Non-pigmented ciliary epithelial cell (primary cell): ENCODE measurements at places on chromosomes 7 and 10.
A peak's percentile ranks its signal among the peaks of the same experiment; 100 is the strongest.

DNA sequence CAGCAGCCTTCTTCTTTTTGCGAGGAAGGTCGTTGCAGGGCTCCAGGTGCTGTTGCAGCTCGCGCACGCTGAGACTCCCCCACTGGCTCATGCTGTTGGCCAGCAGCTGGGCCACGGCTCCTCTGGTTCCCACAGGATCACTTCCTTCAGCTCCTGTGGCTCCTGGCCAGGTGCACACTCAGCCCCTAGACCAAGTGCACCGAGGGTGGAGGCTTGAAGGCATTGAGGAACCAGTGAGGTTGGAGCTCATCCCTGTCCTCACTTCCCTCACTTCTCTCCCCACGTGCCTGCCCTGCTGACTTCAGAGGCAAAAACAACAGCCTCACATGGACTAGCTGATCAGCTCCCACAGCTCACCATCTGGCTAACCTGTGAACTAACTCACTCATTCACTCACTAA lies 46.2 kb upstream of the ADRB1 start:
- no peak for DNase-seq

DNA sequence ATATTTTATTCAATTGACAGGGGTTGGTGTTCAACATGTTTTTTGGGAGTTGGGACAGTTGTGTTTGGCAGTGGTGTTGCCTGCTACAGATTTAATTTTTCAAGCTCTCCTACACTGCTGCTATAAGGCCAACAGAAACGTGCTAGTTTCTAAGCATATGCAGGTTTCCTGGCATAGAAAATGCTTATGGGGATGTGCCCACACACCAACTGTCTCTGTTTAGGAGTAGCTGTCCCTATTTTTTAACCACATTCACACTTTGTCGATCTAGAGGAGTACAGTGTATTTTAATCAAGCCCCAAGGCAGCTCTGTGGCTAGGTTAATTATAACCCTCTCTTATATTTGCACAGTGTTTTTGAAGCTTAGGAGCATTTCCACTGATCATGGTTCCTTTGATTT lies 28.6 kb downstream of the TMEM178B start:
- no peak for DNase-seq

DNA sequence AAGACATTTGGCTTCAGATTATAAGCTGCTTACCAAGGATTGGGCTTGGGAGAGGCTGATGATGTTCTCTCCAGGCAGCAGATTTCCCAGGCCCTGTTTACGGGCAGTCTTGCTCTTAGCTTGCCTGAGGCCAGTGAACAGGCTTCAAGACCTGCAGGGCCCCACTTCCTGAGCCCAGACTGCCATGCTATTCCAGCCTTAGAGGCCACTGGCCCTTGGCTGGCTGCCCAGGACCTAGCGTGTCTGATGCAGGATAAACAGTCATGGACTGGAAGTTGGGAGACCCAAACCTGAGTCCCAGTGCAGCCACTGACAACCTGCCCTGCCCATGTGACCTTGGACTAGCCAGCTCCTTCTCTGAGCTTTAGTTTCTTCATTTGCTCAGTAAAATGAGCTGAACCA lies 2.9 kb downstream of the PRXL2A start:
- DNase-seq: no peak

DNA sequence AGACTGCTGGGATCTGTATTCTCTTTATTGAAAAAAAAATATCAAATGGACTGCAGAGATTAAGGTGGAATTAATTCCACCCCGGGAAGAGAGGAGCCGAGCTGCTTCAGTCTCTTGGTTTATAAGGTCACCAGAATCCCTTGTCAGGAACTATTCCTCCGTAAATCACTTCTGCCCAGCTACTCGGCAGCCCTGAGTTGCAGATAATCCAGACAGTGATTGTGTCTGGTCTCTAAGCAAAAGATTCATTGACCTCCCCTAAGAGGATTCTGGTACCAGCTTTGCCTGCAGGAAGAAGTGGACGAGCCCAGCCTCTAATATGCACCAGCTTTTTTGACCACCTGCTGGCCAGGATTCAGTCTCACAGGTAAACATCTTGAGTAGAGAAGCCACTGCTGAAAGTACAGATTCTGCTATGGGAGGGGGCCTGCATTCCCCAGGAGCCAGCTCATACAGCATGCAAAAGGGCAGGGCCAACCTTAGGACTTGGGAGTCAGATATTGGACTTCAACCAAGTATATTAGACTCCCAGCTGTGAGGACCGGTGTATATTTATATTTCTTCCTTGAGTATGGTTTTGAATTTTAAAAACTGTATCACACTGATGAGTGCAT lies 27.1 kb upstream of the PLXNA4 start:
- DNase-seq: no peak

DNA sequence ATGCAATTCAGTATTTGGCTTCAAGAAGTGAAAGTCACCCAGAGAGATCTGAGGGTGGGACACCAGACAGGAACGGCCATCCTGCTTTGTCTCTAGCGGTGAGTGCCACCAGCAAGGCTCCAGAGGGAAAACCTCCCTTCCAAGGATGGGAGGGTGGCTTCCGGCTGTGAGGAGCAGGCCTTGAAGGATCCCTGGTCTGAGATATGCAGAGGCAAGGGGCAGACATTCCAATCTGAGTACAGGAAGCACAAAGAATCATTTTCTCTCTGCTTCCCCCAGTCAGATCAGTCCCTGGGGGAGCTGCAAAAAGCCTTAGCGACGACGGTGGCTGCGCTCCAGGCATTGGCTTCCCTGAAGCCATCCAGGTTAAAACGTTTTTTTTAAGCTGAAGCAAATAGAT lies 167.4 kb downstream of the TEX36 start:
- no peak for DNase-seq

GRCh38 chr7:157043745-157044144 lies 33.3 kb upstream of the MNX1 start:
- DNase-seq: no peak

DNA sequence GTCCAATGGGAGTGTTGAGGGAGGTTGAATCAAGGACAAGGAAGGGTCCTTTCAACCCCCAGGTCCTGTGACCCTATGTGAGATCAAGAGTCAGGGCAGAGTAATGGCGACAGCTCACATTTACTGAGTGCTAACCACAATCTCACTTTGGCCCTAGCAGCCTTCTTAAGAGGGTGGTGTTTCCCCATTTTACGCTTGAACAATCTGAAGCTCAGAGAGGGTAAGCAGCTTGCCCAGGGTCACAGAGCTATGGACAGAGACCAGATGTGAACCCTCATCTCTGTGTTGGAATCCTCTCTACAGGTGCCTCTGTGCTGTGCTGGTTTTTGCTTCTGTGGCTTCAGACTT lies 102.0 kb downstream of the GRK5 start:
- DNase-seq: no peak

GRCh38 chr7:142384493-142384922 lies 126.7 kb upstream of the PRSS58 start:
- peak; percentile 23 for DNase-seq

GRCh38 chr7:139784648-139785047 lies 6.8 kb upstream of the HIPK2 start:
- DNase-seq: no peak

GRCh38 chr7:156174428-156174827 lies 362.2 kb upstream of the SHH start:
- DNase-seq: no peak

DNA sequence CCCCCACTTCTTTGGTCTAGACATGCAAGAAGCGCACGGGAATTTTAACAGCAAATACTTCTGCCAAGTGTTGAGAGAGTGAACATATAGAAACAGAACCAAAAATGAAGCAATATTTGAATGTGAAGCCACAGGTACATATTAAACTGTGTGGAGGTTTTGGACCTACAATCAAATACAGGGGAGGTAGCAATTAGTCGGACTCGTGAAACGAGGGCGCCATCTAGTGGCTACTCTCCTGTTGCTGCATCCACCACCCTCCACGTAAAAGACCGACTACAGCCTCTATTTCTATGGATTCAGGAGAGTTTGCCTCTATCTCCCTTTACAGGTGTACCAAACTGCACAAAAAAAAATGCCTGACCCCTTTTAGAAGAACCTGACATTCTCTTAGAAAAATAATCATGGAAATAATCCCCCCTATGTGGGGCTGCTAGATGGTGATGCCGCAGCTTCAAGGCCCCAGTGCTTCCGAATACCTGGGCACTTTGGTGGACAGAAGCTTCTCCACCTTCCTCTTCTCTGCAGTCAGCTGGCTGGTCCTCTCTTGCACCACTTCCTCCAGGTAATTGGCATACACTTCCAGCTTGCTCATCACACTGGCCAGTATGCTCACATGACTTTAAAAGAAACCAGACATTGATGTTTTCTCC lies 31.7 kb downstream of the TECTB start:
- DNase-seq: no peak

DNA sequence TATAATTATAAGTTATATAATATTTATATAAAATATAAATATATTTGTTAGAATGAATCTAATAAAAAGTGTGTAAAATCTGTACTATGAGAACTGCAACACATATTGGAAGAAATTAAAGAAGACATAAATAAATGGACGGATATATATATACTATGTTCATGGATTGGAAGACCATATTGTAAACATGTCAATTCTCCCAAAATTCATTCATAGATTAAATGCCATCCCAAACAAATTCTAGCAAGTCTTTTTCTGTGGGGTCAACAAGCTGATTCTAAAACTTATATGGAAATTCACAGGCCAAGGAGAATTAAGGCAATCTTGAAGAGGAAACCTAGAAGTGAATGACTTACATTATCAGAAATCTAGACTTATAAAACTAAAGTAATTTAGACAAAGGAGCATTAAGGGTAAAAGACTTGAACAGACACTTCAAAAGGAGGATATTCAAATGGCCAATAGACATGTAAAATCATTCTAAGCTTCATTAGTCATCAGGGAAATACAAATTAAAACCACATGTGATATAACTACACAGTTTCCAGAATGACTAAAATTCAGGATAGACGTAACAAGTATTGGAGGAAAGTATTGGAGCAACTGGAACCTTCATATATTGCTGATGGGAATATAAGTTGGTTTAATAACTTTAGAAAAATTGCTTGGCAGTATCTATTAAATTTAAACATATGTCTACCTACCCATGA lies 225.9 kb downstream of the EMX2 start:
- no peak for DNase-seq

DNA sequence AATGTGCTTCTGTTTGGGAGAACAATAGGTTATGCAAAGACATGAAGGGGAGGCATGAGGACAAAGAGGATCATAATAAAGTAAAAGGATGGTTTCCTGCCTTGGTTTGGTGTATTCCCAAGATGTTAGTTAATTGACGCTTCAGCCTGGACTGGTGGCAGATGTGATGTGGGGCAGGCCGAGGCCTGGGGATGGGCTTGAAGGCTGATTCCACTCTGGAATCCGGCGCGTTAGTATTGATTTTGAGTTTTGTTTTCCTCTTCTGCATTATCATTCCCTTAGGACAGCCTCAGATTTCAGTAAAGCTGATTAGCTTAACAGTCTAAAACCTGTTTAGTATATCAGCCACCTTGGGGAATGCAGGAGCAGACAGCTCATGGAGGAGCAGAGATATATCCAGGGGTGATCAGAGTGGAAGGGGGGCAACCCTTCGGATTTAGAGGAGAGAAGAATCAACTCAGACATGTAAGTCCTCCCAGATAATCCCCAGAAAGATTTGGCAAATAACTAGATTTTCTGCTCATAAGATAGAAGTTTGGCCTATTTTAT lies 159.8 kb upstream of the MTPN start:
- DNase-seq: no peak

DNA sequence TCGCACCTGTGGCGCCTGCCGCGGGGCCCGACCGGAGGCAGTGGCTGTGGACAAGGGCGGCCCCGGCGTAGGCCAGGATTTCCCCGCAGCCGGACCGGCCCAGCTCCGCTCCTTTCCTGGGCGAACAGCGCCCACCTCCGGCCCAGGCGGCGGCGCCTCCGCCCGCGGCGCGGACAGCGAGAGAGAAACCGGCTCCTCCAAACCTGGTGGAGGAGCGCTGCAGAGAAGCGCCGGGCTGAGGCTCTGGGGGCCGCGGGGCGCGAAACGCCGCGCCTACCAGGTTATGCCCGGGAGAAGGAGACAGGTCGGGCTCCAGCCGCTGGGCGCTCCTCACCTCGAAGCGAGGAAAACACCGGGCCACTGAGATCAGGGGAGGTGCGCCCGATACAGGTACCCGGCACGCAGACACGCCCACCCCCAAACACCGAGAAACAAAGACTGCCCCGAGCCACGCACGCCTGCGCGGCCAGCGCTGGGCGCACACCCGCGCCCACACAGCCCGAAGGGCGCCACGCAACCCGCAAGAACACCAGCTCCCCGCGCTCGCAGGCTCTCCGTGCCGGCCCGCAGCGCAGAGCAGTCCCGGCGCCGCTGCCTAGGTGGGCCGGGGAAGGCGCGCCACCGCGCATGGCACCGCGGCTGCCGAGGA lies 3.3 kb downstream of the GRID1 start:
- DNase-seq: no peak

DNA sequence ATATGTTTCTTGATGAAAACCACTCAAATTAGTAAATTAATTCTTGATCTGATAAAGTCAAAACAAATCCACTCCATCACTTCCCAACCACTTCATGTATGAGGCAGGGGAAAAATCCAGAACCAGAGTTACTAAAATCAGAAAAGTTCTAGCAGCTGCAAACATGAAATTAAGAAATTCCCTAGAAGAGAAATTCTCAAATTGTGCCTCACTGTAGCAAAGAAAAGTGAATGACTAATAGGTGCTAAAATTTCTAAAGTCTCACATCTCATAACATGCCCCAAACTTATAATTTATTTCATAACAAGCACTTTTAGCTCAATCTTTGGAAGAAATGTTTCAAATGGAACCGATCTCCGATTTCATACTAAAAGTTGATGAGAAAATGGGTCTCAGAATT lies 345.0 kb upstream of the AOAH start:
- DNase-seq: no peak

DNA sequence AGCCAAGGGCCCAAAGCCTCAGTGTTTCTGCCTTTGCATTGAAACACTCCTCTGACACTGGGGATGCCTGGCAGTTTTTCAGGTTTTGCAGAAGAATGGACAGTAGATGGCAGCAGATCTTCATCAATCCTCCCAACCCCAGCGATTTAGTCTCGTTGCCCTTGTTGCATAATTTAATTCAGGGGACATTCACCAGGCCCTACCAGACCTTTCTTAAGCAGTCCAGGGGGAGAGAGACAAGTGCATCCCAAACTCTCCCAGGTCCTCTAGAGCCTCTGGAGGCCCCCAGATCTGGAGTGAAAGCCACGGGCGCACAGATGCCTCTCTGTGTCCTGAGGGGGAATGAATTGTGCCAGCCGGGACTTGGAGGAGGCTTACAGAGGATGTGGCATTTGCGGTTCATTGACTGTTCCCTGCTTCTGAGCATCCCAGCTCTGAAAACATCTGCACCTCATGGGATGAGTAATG lies 29.6 kb downstream of the MINDY4 start:
- no peak for DNase-seq

DNA sequence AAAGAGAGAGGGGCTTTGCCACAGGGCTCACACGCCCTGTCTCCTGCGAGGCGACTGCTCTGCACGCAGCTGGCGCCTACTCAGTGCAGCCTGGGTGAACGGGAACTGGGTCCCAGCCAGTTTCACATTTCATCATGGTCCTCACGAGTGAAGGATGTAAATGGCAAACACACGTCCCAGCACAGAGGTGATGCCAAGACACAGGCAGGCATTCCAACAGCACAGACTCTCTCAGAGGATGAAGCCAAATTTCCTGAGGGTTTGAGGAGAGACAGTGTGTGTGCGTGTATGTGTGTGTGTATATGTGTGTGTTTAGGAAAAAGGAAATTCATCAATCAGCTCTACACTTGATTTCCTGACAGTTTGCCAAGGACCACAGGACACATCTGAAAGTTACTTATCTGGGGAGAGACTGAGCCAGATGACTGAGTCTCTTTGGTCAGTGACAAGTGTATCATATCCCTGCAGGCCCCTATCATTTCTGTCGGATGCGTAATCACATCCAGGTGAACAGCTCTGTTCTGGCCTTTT lies 53.9 kb downstream of the CHST15 start:
- no peak for DNase-seq

GRCh38 chr7:123289200-123289599 lies 89.4 kb upstream of the SLC13A1 start:
- no peak for DNase-seq
